Epithelial cell of prostate (primary cell): ENCODE measurements at places on chromosomes 12 and 14.

- DNase-seq = no peak
Measured at GRCh38 chr14:20836668-20837338, 34.2 kb upstream of the RNASE1 start.

GRCh38 chr12:25017336-25017735 is 68.4 kb upstream of the BCAT1 start:
- no peak for DNase-seq

GRCh38 chr12:104939089-104939488 is 19.0 kb downstream of the SLC41A2 start:
- DNase-seq = no peak

GRCh38 chr14:51873221-51873893 is 12.9 kb downstream of the GNG2 start:
- peak; percentile 44 for DNase-seq

DNA sequence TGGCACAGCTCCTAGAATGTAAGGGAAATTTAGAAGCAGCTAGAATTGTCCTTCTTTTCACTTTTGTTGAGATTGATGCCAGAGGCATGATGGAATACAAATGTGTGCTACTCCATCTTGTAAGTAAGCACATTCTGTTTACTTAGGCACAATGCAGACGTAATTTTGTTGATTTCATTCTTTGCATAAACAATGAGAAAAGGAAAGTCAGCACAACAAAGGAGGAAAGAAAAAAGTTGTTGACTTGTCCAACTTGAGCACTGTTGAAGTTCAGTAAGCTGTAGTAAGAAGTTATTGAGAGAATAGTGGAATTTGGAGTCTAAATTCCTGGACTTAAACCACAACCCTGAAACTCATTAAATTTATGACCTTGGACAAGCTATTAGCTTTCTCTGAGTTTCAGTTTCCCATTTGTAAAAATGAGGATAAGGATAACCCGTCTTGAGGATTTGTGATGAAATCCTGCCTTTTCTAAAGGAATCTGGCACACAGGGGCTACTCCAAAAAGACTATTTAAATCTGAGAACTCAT is 19.4 kb upstream of the CNTN1 start:
- no peak for DNase-seq

DNA sequence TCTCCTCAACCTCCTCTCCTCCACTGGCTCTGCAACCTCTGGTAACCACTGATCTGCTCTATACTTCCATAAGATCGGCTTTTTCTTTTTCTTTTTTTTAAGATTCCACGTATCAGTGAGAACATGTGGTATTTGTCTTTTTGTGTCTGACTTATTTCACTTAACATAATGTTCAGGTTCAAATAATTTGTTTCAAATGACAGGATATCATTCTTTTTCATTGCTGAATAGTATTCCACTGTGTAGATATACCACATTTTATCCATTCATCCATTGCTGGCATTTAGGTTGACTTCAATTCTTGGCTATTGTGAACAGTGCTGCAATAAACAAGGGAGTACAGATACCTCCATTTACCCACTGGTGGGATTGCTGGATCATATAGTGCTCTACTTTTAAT is 40.5 kb downstream of the NCKAP5L start:
- no peak for DNase-seq

- DNase-seq = no peak
Measured at GRCh38 chr12:83122623-83122934, 435.9 kb downstream of the TMTC2 start.

DNA sequence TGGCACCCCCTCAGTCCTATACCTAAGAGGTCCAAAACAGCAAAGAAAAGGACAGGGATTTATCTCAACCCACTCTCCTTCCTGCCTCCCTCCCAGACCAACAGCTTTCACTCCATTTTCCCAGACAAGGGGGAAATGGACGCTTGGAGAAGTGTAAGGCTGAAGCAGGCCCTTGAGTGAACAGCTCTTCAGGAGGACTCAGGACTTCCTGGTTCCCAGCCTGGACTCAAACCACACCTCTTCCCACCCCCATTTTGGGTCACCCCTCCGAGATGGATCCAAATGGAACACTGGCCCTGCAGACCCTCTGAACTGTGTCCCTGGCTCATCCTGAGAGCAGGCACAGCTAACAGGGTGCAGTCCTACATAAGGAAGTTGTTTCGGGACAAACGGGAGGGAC is 2.7 kb downstream of the KMT2D start:
- no peak for DNase-seq

DNA sequence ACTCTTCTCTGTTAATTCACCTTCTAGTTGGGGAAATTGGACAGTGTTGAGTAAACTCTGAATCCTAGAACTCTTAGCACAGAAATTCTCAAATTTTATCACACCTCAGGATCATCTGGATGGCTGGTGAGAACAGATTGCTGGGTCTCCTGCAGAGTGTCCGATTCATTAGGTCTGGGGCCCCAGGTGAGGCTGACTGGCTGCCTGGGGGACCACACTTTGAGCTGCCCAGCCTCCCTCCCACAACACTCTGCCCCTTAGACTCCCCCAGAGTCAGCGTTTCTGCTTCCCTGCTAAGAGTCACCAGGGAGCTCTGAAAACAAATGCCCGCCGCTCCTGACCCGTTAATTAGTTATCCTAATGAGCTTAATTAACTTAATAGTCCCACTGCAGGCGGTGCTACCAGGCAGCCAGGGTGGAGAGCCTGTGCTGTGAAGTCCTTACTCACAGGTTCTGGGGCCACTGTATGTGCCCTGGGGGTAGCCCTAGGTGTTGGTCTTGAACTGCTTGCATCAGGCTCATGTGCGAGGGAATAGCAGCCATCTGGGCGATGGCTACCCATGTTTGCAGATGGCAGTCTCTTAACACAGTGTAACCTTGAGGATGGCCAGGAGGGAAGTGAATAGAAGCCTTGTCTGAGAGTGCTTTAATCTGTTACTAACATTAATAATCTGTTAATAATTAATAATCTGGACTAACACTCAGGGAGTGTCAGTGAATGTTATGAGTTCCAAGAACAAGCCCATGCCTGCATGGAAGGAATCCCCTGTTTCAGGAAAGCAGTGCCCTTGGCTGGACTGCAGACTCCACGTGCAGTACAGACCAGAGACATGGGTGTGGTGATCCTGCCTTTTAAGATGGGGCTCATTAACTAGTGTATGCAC is 35.6 kb downstream of the AACS start:
- peak; percentile 22 for DNase-seq

DNA sequence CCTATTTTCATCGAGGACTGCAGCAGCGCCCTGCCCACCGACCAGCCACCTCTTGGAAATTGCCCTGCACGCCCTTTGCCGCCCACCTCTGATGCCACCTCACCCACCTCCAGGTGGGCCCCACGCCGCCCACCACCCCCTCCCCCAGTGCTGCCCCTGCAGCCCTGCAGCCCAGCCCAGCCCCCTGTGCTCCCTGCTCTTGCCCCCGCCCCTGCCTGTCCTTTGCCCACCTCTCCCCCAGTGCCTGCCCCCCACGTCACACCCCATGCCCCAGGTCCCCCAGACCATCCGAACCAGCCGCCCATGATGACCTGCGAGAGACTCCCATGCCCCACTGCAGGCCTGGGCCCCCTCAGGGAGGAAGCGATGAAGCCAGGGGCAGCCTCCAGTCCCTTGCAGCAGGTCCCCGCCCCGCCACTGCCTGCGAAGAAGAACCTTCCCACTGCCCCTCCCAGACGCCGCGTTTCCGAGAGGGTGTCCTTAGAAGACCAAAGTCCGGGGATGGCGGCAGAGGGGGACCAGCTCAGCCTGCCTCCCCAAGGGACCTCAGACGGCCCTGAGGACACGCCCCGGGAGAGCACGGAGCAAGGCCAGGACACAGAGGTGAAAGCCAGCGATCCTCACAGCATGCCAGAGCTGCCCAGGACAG is 96.5 kb downstream of the LGMN start:
- no peak for DNase-seq

DNA sequence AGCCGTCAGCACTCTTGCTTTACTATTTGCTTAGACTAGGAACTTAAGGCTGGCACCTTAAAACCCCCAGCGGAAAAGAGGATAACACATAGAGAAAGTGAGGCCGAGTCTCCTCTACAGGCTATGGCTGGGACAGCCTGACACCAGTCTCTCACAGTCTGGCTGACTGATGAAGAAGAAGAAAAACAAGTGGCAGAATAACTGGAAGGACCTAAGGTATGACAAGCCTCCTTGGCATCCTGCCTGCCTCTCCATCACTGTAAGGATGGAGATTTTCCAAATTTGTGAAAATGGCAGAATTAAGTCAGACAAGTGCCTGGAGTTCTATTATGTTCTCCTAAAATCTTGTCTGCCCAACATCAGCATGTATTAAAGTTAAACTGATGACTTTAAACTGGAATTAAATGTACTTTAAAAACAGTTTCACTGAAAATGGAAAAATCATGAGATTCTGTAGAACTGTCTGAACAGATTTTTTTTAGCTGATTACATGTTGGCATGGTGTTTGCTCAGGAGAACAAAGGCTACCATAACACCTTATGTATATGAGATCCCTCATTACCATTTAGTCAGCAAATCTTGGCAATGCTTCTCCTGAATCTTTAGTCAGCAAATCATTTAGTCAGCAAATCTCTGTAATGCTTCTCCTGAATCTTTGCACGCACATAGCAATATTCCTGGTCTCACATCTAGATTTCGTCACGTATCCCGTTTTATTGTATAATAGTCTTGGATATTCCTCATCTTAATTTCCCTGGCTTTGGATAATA is 140.3 kb upstream of the AEBP2 start:
- DNase-seq = no peak

DNA sequence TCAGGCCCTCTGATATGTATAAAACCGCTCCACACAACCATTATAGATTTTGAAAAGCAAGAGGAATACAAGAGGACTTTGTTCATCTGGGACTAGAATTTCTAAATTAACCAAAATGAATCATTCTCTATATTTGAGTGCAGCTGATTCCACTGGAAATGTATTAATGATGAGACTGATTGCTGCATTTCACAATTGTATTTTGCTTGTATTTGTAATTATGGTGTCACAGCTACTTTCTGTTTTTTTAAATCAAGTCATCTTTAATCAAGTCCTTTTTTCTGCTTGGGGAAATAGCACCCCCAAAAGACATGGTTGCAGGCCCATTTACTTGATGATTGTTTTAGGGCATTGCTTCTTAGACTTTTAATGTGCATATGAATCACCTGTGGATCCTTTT is 162.4 kb downstream of the KICS2 start:
- DNase-seq = no peak

GRCh38 chr12:89166525-89166934 is 185.8 kb downstream of the DUSP6 start:
- DNase-seq = no peak

GRCh38 chr12:116620492-116621191 is 61.5 kb downstream of the MAP1LC3B2 start:
- no peak for DNase-seq
